ENCODE measurements at places on chromosomes 16 and 17.
A peak's percentile ranks its signal among the peaks of the same experiment; 100 is the strongest.

DNA sequence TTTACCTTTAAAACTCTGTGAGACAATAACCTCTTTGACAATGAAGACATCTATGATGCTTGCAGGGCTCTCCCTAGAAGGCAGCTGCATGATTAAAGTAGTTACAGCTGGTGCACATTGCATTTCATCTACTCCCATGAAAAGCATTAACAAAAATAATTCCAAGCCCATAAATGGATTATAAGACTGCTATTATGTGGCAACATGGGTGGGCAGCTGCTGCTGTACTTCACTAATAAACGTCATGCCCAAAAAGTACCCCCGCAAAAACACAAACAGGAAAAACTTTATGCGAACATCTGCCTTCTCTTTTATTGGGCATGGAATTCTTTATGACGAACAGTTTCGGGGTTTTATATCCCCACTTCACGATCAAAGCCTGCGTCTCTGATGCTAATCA, 224.9 kb downstream of the CA10 start:
- no peak for DNase-seq

GRCh38 chr16:13940397-13940933, 20.5 kb downstream of the ERCC4 start:
- DNase-seq = no peak

DNA sequence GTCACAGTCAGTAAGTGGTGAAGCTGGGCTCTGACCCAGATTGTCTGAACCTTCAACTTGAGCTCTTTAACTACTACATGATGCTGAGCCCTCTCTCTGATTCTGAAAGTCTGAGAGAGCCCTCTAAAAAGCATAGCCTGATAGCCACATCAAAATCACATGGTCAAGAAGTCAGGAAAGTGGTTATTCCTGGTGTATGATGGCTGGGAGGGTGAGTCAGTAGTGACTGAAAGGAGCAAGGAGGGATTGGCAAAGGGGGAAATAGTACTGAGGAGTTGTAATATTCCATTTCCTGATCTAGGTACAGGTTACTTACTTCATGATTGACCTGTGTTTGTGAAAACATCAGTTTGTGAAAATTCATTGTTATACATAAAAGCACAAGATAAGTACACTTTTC, 89.1 kb downstream of the SSH2 start:
- DNase-seq = no peak

- DNase-seq = peak; percentile 27
Observed at GRCh38 chr17:42453439-42453838, 5.2 kb upstream of the ATP6V0A1 start.

GRCh38 chr17:52148288-52148968, 10.1 kb downstream of the CA10 start:
- no peak for DNase-seq

DNA sequence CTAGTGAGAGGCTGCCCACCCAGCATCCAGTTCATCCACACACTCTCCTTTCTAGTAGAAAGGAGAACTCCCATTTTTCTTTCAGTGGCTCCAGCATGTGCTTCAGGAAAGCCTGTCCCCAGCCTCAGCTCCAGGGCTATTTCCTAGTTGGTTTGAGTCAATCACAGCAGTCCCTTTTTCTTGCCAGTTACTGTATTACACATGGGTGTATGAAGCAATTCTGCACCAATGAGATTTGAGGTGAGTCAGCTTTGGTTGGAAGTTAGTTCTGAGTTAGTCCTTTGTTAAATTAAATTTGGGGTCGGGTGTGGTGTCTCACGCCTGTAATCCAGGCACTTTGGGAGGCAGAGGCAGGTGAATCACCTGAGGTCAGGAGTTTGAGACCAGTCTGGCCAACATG, 24.8 kb downstream of the RAD51D start:
- no peak for DNase-seq

DNA sequence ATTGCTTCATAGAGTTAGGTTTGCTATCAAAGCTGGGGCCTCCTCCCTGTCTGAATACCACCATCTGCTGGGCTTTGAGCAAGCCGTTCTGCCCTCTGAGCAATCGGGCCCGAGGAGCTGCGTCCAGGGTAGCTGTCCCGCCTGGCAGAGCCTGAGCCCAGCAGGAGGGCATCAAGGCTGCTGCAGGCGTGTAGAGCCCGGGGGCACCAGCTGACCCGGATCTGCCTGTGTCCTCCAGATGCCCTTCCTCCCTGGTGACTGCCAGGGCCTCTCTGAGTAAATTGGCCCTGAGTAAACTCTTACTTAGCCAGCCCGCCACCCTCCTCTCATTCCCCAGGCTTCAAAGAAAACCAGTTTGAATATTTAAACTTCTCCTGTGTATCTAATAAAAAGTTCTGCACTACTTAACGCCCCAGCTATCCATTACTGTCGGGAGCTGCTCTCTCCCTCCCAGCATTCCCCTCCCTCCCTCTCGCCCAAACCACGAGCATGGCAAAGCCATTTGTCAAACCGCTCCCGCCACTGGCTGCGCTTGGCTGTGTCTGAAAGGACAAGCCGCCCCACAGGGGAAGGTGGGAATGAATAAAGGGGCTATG, 16.4 kb downstream of the CDK5RAP3 start:
- DNase-seq = no peak

- no peak for DNase-seq
Observed at GRCh38 chr17:55242476-55242875, 22.3 kb upstream of the HLF start.

DNA sequence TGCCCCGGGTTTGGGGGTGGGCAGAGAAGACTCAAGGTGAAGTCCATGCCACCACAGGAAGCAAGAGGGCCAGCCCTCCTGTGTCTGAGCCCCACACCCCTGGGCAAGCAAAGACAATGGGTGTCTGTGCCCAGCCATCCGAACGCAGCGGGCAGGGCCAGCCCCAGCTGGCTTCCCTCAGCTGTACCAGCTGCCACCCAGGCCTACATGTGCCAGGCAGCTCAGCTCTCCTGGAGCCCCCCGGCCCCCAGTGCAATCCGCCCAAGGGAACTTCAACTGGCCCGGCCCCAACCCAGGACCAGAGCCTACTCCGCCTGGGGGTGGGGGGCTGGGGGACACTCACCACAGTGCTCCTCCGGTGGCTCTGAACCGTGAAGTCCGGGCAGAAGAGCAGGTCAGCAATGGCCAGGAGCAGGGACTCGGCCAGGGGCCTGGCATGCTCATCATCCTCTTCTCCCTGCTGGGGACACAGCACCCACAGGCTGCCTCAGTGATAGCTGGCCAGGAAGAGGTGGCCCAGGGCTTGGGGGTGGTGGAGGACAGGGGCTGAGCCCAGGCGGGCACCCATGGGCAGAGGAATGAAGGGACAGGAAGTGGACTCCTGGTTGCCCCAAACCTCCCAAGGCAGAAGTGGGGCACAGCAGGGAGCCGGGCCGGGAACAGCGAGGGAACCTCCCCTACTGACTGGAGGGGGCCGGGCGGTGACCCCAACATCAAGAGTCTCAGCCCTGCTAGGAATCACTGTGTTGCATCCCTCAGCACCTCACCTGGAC, 9.8 kb downstream of the HID1 start:
- no peak for DNase-seq

- DNase-seq = no peak
Observed at GRCh38 chr17:81656118-81656743, at the start of gene PDE6G. Gene PDE6G (minus strand): TSS chr17:81656542. CDS start chr17:81653305, 3,237 bp downstream.

- no peak for DNase-seq
Observed at GRCh38 chr17:80096561-80097021, 4.8 kb upstream of the GAA start.

- no peak for DNase-seq
Observed at GRCh38 chr16:84751947-84752346, 52.1 kb downstream of the USP10 start.

DNA sequence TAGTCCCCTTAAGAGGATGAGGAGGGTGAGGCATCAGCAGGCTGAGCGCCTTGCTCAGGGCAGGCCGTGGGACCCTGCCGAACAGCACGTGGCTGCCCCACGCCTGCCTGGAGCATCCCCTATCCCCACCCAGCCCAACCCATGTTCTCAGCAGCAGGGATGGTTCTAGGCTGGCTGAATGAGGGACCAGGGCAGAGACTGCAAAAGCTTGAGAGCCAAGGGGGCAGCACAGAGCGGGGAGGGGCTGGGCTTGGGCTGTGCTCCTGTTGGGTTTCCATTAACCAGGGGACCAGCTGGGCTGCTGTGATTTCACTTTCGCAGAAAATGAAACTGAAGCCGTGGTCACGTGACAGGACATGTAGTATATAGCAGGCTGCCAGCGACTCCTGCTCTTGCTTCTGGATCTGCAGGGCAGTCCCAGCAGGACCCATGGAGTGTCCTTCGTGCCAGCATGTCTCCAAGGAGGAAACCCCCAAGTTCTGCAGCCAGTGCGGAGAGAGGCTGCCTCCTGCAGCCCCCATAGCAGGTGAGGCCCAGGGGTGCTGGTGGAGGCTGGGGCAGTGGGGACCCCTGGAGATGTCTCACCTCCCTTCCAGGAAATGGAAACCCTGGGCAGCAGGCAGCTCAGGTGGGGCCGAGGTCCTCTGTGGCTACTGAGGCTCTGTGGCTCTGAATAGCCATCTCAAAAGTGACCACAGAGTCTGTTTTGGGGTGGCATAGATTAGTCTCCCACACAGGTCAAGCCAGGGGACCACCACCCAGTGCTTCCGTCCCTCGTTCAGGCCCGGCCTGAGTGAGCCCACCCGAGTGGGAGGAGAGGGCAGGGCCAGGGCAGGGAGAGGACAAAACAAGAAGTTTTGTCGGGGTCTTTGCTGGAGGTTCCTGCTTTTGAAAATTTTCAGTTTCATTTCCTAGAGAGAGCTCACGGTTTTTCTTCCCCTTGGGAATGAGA, 2.9 kb downstream of the RNF213 start:
- peak; percentile 64 for DNase-seq

DNA sequence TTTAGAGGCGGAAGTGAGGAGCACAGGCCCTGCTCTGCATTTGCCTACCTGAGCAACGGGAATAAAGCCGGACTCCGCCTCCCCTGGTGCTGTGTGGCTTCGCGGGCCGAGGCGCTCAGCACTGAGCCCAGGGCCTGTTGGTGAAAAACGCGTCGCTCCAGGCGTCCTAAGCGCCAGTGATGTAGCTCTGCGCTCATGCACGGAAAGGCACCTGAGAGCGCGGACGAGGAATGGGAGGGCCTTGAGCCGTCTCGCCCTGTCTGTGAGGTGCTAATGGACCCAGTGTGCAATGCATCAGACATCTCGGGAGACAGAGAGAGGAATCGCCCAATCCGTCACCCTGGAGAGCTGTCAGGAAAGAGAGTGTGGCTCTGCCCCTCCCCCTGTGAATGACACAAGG, 17.2 kb upstream of the ATP2A3 start:
- DNase-seq = no peak

- DNase-seq = no peak
Observed at GRCh38 chr17:34399725-34400124, 36.7 kb upstream of the CCL1 start.

DNA sequence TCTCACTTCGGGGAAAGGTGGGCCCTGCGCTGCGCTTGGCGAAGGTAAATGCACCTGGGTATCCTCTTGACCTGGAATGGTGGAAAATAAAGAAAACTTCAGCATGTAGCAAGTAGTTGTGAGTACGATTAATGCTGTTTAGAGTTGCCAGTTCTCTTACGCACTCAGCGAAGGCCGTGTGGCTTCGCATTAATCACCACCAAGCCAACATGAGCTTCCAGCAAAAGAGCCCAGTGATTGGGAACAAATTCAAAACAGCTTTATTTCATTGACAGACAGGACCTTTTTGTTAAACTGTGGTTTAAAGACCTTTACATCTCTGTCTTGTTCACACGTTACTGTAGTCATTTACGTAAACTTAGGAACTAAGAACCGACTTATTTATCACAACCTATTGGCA, 531.4 kb downstream of the MAF start:
- DNase-seq = no peak

DNA sequence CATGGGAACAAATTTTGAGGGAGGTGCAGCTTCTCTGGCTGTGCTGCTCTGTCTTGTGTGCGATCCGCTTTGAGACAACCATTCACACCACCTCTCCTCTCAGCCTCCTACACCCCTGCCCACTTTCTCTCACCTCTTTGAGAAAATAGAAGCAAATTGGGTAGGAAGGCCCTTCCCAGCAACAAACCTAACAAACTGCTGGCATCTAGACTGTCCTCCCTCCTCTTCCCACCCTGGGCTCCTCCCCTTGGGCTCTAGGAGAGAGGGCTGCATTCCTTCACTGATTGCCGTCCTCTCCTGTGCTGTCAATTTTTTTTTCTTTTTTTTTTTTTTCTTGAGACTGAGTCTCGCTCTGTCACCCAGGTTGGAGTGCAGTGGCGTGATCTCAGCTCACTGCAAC, 13.5 kb downstream of the CDIPT start:
- no peak for DNase-seq

- DNase-seq = no peak
Observed at GRCh38 chr17:50060951-50061712, 5.2 kb downstream of the ITGA3 start.

DNA sequence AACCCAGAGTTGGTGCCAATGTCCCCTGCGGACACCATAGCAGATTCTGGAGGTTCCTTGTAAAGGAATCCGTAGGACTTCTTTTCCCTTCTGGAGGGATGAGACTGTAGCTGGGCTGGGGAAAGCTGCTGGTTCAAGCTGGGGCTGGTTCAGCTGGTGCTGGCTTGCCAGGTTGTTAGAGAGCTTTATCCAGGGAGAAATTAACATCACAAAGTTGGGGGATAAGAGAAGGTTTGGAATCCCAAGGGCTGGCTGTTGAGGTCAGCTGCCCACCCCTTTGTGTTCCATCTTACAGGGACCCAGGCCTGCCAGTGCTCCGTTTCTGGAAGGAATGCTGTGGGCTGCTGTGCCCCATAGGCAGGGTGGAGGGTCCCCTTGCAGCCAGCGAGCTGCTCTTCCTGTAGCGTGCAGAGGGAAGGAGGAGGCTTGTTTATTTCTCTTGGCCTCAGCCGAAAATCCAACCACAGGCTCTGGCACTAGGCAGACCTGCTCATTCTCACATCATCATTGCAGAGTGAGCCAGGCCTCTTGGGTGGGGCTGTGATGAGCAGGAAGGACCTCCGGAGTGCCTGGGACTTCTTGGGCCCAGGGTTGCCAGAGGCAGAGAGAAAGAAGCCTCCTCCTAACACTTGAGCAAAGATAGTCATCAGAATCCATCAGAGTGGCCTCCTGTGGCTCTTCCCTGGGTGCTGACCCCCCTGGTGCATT, 251.1 kb downstream of the SEC14L1 start:
- no peak for DNase-seq

DNA sequence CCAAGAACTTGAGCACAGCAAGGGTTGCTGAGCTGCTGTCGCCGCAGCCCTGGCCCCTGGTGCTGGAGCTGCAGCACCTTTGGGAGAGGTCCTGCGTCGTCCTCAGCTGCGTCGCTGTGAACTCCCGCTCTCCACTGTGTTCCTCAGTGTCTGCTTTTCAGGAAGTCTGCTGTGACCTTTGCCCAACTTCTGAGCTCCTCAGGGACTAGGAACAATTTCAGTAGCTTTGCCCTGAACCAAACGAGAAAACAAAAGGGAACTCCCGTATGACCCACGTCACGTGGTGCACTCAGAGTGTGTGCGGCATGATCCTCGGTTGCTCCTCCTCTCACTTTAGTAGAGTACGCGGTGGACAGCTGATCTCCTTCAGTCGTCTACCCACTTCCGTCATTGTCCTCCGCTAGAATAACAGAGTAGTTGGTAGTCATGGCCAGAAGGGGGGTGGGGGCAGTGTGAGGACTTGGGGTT, 44.2 kb downstream of the WDR45B start:
- no peak for DNase-seq

- no peak for DNase-seq
Observed at GRCh38 chr17:67435122-67435521, 58.0 kb downstream of the PITPNC1 start.

- DNase-seq = no peak
Observed at GRCh38 chr17:8909586-8910270, 42.3 kb upstream of the PIK3R6 start.
